ENCODE measurements at places on chromosomes 6 and 20.

DNA sequence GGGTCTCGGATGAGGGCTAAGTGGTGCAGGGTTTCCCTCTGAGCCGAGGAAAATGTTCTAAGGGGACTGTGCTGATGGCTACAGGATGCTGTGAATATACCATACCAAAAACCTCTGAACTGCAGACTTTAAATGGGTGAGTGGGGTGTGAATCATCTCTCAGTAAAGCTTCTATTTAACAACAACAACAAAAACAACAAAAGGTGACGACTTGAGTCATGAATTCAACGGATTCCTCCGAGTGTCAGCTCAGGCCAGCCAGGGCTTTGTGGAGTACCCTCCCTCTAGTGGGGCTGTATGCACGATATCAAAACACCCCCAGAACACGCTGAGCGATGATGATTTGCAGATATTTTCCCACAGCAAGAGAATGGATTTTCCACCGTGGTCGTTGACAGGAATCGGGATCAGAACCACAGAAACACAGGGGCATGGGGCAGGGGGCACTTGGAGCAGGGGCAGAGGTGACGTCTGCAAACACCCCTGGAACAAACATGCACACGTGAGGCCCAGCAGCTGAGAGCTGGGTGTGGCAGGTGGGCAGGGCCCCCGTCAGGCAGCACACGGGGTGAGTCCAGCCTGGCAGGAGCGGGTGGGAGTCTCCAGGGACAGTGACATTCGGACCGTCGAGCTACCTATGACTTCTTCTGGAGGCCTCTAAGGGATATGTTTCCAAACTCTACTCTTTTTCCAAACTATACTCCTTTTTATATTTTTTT lies 38.6 kb downstream of the SLC2A4RG start:
- DNase-seq, result no peak

DNA sequence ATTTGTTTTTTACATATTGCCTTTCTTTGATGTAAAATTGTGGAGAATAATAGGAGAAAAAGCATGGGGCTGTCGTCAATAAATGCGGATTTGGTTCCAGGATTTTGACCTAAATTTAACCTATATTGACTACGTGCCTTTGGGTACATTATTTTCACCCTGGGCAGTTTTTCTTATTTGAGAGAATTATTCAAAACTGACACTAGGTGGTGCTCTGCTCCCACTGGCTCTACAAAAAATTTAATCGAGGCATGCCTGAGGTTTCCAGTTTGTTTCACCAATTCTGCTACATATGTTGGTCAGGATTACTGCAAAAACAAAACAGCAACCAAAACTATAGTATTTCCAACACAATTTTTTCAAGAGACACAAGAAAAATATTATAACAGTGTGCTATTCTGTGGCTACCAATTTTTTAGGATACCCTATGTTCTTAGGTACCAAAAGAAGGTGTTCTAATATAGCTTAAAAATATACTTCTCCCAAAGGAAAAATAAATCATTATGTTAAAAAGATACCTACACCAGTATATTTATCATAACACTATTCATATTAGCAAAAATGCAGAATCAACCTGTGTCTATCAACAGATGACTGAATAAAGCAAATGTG lies 48.6 kb upstream of the FABP7 start:
- peak; percentile 20 for DNase-seq

DNA sequence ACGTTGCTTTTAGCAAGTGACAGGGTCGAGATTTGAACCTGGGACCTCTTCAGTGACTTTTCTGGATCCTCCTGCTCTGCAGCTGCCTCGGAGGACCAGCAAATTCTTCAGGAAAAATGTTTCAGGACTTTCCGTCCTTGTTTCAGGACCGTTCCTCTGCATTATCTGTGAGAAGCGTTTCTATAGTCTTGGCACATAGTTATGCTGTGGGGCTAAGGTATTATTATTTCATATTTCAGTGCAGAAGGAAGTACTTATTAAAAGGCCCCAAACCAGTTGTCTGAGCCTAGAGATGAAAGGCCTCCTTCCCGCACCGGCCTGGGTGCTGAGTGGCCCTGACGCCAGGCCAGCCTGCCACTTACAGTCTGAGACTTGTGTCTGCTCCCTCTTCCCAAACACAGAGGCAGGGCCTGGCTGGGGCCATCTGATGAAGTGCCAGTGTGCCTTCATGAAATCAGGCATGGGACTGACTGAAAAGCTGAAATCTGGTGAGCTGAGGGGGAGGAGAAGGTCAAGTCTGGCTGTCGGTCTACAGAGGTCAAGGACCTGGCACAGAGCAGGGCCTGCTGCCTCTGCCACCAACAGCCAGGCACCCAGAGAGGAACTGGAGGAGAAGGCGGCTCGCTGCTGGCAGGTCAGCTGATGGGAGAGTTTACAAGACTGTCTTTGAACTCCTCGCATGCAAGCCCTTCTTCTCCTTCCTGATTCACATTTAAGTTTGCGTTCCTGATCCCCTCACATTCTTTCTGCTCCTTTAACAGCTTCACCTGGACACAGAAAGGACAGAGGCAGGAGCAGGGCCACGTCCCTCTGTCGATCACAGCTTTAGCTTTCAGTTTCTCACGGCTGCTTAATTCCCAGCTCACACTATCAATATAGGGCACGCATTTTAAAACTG lies 8.9 kb upstream of the QKI start:
- DNase-seq, result peak; percentile 13

GRCh38 chr20:40776466-40777457 lies 87.7 kb upstream of the MAFB start:
- DNase-seq, result no peak

DNA sequence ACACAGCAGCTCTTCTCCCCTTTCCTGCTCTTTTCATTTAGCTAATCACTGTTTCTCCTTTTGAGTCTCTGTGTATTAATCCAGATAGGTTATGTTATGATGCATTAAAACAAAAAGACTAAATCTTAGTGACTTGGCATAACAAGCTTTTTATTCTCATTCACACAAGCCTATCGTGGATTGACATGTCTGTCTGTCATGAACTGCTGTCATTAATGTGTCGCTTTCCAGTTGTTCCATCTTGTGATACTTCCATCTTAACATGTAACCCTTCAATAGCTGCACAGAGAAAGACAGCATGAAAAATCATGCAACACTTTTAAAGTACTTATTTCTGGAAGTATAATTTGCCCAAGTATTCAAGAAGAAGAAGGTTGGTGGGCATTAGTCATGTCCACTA lies 128.7 kb downstream of the GRIK2 start:
- no peak for DNase-seq

GRCh38 chr6:120228297-120228696 lies 878.7 kb upstream of the MAN1A1 start:
- DNase-seq, result no peak

- DNase-seq, result no peak
These were observed 1.2 kb downstream of the SLC35D3 start for GRCh38 chr6:136923116-136923953.

DNA sequence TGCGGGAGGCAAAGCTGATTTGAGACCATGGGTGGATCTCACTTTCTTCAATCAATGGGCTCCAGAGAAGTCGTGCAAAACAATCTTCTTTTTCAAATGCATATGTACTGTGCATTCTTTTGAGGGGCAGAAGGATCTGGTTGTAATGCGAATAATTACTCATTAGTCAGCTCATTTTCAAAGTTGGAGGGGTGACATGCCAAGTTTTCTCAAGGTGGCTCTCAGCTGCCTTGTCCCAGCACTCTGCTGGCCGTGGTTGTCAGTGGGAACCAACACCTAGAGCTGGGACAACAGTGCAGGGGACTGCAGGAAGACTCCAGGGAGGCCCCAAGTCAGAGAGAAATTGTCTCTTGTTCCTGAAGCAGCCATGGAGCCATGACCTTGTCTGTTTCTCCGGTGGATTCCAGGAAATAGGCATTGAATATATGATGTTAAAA lies 25.3 kb downstream of the MYT1 start:
- no peak for DNase-seq

- DNase-seq, result peak; percentile 66
These were observed 363.5 kb downstream of the ESR1 start for GRCh38 chr6:152170702-152171667.

DNA sequence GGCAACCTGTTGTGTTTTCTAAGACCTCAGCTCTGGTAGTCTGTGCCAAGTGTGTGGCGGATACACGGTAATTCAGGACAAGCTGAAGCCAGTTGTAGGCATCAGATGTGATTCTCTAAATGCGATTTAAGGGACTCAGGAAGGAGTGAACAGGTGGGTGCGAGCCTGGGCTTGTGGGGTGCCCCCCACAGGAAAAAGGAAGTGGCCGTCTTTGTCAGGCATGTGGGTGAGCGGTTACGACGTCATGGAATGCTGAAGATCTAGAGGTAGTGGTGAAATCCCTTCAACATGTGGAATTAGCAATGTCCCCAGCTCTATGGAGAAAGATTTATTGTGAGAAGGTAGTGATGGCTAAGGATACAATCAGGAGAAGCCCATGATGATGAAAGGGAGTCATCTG lies 95.1 kb upstream of the EXOC2 start:
- no peak for DNase-seq

- DNase-seq, result no peak
These were observed 6.6 kb downstream of the CDC25B start for GRCh38 chr20:3802524-3803239.

- no peak for DNase-seq
These were observed 5.5 kb downstream of the ZNF391 start for GRCh38 chr6:27394073-27394472.

DNA sequence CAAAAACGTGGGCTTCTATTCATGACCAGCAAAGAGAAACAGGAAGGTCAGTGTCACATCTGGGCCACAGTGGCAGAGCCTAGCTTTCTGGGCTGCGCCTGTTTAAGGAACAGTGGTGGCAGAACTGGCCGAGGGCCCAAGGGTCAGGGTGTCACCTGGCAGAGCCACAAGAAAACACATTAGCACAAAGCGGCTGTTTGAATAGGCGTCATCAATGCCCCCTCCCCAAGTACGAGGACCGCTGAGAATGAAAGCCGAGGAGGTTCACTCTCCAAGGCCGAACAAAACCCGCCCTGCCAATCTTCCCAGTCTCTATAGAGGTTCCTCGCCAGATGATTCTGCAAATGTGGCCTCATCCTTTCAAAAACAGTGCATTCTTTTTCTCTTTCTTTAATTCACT lies 125.2 kb upstream of the TRAF3IP2 start:
- DNase-seq, result no peak

Measured in CD4-positive, alpha-beta T cell treated with Interleukin-21 for 1 hour (primary cell).